ENCODE measurements at places on chromosomes 5 and 9. TPM values are rescaled to one million over a fixed set of nuclear protein-coding genes. Genes with fewer than 3 reads are reported as not detected.

TBC1D2 gene
- 1.8 TPM for total RNA-seq

DNA sequence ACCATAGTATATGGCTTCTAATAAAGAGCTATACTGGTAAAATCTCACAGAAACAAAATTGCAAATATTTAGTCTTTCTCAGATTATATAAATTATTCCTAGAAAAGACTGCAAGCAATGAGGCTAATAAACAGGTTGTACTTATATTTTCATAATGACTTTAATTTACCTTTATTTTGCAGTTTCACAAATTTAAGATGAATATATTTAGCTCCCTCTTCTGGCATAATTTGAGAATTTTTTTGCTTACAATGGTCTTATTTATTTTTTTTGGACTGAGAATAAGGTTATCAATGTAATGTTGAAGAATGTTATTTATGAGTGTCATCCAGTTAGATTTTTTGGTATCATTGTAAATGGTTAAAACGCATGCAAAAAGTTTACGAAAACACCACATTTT lies 56.7 kb downstream of the PIK3R1 start:
- DNase-seq: no peak
- no peak overlapping the region for H3K27ac ChIP-seq
- no peaks in the 10 kb centered on the region for H3K4me1 ChIP-seq
- H3K27me3 ChIP-seq: no peaks in the 10 kb centered on the region

TNPO1 gene
- total RNA-seq: 209 TPM

DNA sequence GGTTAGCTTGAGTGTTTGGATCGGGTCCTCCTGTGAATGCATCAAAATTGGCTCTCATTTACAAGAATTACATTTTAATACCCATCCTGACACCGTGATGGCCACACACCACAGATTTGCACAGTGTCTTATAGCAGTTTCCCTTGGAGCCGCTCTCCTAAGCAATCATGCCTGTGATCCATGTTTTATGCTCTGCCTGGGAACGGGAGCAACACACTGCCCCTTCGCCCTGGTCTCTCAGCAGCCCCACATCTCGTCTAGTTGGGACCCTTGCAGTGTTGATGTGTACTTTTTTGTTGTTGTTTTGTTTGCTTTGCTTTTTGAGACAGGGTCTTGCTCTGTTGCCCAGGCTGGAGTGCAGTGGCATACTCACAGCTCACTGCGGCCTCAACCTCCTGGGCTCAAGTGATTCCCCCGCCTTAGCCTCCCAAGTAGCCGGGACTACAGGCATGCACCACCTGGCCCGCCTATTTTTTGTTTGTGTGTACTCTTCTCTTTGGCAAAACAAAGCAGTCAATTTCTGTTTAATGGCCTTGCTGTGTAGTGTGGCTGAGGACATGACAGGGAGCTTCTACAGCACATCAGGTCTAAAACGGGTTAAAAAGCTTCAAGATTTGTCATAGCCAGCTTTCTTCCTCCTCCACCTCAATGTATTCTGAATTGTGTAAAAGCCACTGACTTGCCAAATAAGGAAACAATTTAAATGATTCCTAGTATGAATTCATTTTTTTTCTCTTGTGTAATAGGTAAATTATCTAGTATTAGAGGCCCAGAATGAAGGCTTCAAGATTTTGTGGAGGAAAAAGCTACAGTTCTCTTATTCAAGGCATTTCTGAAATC lies 101.6 kb upstream of the TBCA start:
- H3K27me3 ChIP-seq: no peaks in the 10 kb centered on the region
- no peak overlapping the region for H3K27ac ChIP-seq
- DNase-seq: no peak
- H3K4me1 ChIP-seq: peaks cover 7% of the 10 kb centered on the region

GRCh38 chr5:30650311-30650710 lies 543.2 kb upstream of the CDH6 start:
- H3K27ac ChIP-seq: no peak overlapping the region
- no peaks in the 10 kb centered on the region for H3K4me1 ChIP-seq
- no peaks in the 10 kb centered on the region for H3K27me3 ChIP-seq
- no peaks in the 10 kb centered on the region for H3K36me3 ChIP-seq
- DNase-seq: no peak

DNA sequence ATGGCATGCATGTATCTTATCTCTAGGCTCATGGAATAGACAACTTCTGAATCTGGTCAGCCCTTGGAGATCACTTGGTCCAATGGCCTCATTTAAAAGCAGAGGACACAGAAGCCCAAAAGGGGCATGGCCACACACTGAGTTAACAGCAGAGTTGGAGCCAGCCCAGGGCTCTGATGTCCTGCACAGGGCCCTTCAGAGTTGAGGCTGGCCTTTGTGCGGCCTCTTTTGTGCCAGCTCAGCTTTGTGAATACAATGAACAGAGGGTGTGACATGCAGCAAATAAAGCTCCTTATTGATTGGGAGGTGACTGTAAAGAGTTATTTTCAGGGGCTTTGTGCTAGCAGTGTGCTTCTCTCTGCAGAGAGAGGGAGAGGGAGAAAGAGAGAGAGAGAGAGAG lies 150.1 kb upstream of the STK32A start:
- no peaks in the 10 kb centered on the region for H3K27me3 ChIP-seq
- H3K27ac ChIP-seq: no peak overlapping the region
- H3K36me3 ChIP-seq: no peaks in the 10 kb centered on the region
- DNase-seq: no peak
- H3K4me3 ChIP-seq: no peak overlapping the region
- H3K4me1 ChIP-seq: no peaks in the 10 kb centered on the region

DNA sequence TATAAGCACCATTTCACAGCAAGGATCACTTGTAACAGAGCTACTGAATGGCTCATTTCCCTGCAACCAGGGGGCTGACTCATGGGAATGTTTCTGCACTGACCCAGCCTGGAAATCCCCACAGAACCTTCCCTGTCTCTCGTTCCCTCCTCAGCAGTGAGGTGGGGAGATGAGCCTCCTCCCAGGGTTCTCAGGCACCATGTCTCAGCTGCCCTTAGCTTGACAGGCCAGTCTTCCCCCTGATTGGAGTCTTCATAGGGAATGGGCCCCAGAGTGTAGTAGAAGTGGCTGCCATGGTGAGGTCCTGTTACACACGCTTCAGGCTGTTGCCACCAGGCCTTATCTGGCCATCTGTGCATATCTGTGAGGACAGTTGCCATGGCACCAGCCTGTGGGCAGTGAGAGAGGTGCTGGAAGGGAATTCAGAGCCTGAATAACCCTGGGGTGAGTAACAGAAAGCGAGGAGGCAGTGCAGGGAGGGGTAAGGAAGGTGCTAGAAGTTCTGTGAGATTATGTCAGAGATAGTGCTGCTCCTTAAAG lies 324.4 kb downstream of the ENC1 start:
- H3K27ac ChIP-seq: peak overlapping the region; percentile 45
- peak; percentile 88 for DNase-seq
- H3K36me3 ChIP-seq: no peaks in the 10 kb centered on the region
- no peaks in the 10 kb centered on the region for H3K27me3 ChIP-seq
- H3K4me3 ChIP-seq: no peak overlapping the region

- H3K27ac ChIP-seq: no peak overlapping the region
- no peaks in the 10 kb centered on the region for H3K36me3 ChIP-seq
- no peak overlapping the region for H3K4me3 ChIP-seq
These were observed 25.3 kb upstream of the SLC1A1 start for GRCh38 chr9:4464911-4465513.

- no peaks in the 10 kb centered on the region for H3K4me1 ChIP-seq
- DNase-seq: no peak
- 0 out of 2 replicates have a peak, but pooled peaks cover 3% of the 10 kb centered on the region for H3K27me3 ChIP-seq
- H3K27ac ChIP-seq: no peak overlapping the region
These were observed 6.2 kb upstream of the GMCL2 start for GRCh38 chr5:178193251-178193809.

GRCh38 chr9:101403516-101404285 lies 5.0 kb downstream of the ZNF189 start:
- H3K36me3 ChIP-seq: peaks cover 85% of the 10 kb centered on the region
- H3K27me3 ChIP-seq: no peaks in the 10 kb centered on the region
- H3K4me3 ChIP-seq: no peak overlapping the region
- H3K4me1 ChIP-seq: peaks cover 6% of the 10 kb centered on the region
